NCI-H1092 treated with DMSO at 0.1 percent for 48 hours (cell line): ENCODE measurements at places on chromosomes 6 and 20.

DNA sequence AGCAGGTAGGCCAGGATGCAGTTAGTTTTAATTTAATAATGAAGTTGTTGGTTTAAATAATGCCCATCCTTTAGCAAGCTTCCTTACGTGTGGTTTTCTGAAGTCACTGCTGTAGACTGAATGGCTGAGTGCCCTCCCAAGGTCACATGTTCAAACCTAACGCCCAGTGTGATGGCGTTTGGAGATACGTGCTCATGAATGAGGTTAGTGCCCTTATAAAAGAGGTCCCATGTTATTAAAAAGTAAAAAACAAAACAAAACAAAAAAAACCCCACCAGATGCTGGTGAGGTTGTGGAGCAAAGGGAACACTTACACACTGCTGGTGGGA, 16.3 kb downstream of the LRP11 start:
- no peak for DNase-seq

GRCh38 chr6:4607793-4608192, 168.4 kb upstream of the CDYL start:
- DNase-seq: no peak

- DNase-seq: no peak
Measured at GRCh38 chr6:111175109-111175508, 87.8 kb downstream of the SLC16A10 start.

GRCh38 chr6:73308712-73309534, 45.2 kb downstream of the DPPA5 start:
- no peak for DNase-seq

GRCh38 chr6:1709234-1709641, 99.5 kb downstream of the FOXC1 start:
- no peak for DNase-seq

DNA sequence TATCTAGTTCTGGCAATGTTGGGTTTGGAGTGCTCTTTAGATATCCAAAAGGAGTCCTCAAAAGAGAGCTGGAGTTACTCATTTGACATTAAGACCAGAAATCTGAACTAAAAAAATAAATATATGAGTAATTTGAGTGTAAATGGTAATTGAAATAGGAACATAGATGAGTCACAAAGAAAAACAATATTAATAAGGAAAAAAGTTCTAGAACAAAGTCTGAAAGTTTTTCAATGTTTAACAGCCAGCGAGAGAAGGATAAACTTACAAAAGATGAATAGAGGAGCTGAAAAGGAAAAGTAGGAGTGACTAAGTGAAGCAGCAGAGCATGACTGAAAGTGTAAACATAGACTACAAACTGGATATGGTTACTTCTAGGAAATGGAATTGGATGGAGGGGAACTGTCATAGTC, 46.8 kb downstream of the EPM2A start:
- no peak for DNase-seq

DNA sequence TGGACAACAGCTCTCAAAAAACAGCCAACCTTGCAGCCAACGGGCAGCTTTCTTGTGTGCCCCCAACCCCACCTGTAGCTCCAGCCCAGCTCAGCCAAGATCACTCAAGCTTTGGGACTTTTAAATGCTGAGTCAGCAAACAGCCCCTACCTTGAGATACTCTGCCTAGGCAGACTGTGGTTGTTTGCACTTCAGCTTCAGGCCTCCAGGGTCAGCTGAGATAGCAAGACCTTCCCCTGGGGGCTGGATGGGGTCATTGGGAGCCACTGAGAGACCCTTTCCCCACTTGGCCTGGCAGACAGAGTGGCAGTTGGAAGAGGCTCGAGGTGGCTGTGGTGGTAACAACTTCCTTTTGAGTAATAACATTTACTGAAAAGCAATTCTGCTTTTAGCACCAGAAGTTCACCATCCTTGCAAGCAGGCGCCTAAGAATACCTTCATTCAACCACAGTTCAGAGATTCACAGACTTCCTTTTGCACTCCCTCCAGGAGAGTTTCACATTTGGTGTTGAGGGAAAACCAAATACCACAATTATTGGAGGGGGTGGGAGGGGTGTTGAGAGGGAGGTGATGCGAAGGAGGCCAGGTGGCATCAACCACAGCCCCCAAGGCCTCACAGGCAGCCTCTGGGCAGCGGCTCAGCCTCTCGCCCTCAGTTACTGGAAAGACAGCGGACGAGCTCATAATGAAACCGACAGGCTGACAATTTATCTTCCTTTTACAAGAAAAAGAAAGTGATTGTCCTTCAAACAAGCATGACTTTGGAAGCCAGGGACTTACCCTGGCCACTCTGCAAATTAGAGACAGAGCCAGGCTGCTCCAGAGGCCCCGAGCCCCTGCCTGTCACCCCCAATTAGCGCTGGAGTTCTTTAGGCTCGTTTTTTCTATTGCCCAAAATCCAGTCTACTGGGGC, 148.1 kb downstream of the CEBPB start:
- DNase-seq: no peak

DNA sequence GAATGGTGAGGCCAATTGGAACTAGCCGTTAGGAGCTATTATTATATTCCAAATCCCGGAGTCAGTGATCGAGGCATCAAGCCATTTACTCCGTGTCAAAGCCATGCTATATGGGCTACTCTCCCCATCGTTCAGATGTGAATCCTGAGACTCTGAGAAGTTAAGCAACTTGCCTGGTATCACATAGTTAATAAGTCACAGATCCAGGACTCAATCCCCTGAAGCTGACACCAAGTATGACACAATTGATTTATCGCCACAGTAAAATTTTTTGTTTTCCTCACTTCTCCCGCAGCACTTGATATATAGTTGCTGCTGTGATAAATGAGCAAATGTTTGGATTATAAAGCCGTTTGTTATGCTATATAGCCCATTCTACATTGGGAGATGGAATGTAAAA, 50.8 kb upstream of the TSHZ2 start:
- DNase-seq: no peak

DNA sequence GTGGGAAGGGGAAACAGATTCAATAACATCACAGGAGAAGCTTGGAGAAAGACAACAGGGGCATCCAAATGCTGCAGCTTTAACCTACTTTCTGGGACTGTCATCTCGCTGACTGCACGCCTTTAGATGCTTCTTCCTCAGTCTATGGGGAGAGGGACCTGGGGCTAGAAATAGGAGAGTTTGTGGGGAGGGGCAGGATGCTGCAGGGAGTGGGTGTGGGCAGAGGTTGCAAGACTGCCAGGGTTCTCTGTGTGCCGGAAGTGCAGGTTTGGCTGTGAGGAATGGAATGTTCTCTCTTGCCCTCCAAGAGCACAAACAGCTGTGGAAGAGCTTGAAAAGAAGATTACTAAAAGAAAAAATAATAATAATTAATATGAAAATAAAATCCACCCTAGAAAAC, 93.2 kb downstream of the FOXO3 start:
- no peak for DNase-seq

DNA sequence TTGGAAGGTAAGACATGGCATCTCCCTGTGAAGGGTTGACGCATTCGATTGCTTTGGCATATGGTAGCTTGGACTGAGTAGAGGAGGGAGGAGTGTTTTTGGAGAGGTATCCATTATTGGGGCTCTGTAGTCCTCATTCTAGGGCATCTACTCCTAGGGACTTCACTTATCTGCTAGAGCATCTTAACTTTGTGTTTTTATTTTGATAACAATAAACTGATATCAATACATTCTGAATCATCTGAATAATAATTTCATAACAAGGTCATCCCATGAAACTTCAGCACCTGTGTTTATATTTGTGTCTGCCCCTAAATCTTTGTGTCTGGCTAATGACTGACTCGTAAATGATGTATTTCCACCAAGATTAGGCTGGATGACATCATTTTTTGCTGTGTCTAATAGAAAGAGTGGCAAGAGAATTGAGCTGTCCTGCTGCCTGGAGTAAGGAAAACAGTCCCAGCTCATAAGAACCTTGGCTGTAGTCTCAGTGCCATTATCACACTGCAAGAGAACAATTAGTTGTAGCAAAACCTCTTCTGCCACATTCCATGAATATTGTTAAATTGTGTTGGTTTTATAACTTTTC, 288.5 kb downstream of the PRL start:
- DNase-seq: no peak

GRCh38 chr6:65289491-65289890, 417.5 kb downstream of the EYS start:
- no peak for DNase-seq
